ENCODE measurements at places on chromosomes 6 and 20.
A peak's percentile ranks its signal among the peaks of the same experiment; 100 is the strongest.

DNA sequence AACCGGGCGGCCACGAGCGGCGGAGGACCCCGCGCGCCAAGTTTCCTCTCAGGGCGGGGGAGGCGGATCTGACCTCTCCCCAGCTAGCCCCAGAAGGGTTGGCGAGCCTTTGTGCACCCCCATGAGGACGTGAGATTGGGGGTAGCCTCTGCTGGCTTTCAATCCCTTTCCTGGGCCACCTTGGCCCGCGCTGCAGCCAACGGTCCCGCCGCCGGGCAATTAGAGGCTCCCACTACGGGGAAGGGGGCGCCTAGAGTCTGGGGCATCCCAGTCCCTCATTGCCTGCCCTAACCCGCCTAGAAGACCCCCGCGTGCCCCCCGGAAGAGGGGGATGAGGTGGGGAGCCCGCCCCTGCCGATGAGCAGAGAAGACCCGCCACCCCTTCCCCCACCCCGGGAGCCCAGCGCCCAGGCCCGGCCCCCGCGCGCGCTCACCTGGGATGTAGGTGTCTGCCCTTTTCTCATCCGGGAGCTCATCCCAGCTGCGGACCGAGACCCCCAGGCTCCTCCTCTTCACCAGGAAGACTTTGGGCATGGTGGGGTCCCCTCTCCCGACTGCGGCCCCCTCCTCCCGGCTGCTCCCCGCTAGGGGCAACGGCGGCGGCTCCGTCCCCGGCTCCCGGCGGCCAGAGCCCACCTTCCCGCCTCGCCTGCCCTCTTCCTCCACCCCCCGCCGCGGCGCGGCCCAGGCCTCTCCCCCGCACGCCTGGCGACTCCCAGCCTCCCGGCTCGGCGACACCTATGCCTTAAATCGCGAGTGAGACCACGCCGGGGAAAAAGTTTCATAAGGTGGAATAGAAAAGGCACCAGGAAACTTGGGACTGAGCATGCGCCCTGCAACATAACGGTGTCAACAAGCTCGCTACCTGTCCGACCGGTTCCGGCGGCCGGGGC is at the start of gene OVOL2:
TSS of gene OVOL2 (minus strand) at position 816 of the 893 bp plus-strand sequence. CDS start at position 534, 282 bp downstream.
- DNase-seq = no peak

DNA sequence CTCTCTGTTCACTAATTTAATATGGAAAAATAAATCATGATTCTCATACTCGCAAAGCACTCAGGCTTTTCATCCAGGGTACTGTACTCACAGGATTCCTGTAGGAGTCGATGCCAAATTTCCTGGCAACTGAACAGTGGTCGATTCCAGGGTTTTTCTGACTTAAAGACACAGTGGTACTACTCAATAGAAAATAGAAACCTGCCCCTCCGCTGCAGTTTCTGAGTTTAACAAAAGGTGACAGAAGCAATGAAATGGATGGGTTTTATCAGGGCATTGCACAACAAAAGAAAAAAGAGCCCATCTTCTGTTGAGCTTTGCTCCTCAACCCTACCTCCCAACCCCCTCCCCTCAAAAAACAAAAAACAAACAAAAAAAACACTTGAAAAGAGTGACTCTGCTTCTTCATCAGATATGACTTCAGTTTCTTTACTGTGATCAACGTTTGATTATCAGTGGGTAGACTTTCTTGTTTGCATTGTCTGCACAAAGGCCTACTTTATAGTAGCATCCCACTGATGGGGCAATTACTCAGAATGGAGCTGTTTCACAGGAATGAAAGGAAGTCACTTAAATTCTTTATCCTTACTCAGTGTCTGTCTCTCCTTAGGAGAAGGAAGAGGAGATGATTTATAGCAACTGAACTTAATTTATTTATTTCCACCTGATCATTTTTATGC is 96.2 kb upstream of the FOXO3 start:
- no peak for DNase-seq

DNA sequence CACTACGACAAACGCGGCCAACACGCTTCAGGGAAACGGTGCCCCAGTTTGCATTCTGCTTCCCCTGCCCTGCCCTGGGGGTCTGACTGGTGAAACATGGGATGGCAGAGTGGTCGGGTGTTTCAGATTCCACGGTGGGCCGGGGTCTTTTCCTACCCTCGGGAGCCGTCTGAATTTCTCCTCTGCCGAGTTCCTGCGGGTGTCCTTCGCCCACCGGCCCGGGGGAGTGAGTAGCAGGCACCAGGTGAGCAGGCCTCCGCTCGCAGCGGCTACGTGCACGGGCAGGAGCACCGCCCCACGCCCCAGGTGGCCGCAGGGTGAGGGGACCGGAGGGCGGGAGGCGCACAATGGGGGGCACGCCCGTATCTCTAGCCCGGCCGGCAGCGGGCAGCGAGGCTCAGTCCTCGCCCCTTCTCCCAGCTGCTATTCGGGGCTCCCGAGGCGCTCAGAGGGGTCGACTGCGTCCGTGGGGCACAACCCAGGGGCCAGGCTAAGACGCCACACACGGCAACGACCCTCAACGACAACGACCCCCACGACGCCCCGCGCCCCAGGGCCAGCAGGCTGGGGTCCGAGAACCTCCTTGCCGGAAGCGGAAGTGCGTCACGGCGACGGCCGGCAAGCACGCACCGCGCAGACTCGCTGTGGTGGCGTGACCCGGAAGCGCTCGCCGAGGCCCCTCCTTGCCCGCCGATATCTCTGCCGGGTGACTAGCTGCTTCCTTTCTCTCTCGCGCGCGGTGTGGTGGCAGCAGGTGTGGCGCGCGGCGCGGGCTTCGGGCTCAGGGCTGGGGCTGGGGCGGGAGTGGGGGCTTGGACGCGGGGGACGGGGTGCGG is at the start of gene RPS21:
TSS of gene RPS21 (plus strand) at position 721 of the 836 bp plus-strand sequence. CDS start 236 bp downstream, outside the sequence.
- peak; percentile 69 for DNase-seq

- DNase-seq = no peak
Measured at GRCh38 chr6:143958839-143959399, 49.1 kb downstream of the PLAGL1 start.

GRCh38 chr6:119226089-119226488 is 123.5 kb downstream of the MAN1A1 start:
- no peak for DNase-seq

GRCh38 chr20:61874421-61875068 is 191.1 kb downstream of the TAF4 start:
- DNase-seq = no peak

GRCh38 chr6:156953127-156953478 is 175.9 kb downstream of the ARID1B start:
- DNase-seq = peak; percentile 9

- peak; percentile 6 for DNase-seq
Measured at GRCh38 chr20:37627060-37627766, 66.6 kb upstream of the CTNNBL1 start.

- DNase-seq = no peak
Measured at GRCh38 chr20:41371371-41371770, 4.8 kb upstream of the EMILIN3 start.

DNA sequence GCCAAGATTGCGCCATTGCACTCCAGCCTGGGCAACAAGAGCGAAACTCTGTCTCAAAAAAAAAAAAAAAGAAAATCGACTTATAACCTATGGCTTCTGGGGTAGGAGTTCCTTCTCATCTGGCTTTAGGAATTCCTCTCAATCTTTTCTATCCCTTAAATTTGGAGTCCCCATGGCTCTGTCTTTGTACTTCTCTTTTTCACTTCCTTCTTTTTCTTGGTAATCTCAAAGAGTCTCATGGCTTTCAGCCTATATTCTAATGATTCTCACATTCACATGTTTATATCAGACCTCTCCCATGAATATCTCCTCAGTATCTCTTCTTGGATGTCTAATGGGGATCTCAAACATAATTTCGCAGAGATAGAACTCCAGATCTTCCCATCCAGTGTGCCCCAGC is 42.8 kb upstream of the RALGAPA2 start:
- DNase-seq = no peak

- DNase-seq = no peak
Measured at GRCh38 chr6:114648847-114649246, 306.0 kb upstream of the HS3ST5 start.

DNA sequence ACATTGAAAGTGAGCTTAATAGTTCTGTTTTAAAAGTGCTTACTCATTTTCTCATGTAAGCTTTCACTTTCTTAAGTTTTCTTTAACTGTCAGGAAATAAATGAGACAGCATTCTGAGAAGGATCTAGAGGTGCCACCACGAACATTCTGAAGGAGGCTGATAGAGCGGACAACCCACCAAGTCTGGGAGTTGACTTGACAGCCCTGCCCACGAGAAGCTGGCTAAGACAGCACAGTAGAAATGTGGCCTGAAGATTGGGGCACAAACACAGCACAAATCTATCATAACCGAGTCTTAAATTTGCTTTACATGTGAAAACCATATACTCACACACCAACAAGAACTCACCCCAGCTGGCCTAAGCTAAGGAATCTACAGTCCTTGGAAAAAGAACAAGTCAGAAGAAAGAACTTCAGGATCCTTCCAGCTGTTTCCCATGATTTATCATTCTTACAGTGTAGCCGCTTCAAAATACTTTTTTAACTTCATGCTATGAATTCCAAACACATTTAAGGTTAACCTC is 144.2 kb upstream of the TNFAIP3 start:
- DNase-seq = no peak

- no peak for DNase-seq
Measured at GRCh38 chr6:30727920-30728553, 7.9 kb downstream of the TUBB start.

GRCh38 chr6:44298055-44298803 is 14.9 kb downstream of the AARS2 start:
- DNase-seq = no peak

DNA sequence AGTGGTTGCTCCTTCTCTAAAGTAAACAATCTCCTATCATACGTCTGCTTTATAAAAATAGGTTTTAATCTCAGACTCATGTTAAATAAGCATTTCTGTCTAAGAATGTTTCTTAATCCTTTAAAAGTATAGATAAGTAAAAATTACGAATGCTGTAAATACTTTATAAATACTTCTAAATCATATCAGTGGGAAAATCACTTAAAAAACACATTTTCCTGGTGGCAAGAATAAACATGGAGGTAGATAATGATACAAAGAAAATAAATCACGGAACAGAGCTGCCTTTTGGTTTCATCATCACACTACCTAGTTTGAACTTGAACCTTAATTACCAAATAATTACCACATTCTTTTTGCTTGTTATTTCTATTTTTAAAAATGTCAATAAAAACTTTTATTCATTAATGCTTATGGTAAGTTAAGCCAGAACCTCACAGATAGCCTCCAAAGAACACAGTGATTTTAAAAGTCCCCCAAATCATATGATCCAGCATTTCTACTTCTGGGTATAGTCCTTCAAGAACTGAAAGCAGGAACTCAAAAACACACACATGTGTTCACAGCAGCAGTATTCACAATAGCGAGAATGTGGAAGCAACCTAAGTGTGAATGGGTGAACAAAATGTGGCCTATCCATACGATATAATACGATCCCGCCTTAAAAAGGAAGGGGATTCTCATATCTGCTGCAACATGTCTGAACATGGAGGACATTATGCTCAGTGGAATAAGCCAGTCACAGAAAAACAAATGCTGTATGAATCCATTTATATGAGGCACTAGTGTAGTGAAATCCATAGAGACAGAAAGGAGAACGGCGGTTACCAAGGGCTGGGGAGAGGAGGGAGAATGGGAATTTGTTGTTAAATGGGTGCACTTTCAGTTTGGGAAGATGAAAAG is 72.4 kb downstream of the SLC22A23 start:
- no peak for DNase-seq

DNA sequence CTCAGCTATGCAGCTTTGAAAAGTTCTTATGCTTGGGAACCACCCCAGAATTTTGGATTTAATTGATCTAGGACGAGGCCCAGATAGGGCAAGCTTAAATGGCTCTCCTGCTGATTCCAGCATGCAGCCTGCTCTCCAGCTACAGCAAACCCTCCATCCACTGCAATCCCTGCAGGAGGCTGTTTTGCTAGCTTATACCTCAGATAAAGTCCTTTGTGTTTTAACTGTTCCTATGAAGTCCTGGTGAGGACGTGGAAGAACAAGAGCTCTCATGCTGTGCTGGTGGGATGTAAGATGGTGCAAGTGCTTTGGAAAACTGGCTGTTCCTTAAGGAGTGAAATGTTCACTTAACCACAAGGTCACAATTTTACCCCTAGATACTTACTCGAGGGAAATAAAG is 25.5 kb upstream of the NXT1 start:
- peak; percentile 46 for DNase-seq

GRCh38 chr6:11094941-11095340 is 1.3 kb downstream of the SMIM13 start:
- no peak for DNase-seq

- DNase-seq = peak; percentile 1
Measured at GRCh38 chr6:122995921-122996793, at the start of gene CLVS2. Gene CLVS2 (plus strand): TSS chr6:122996235. CDS start chr6:122997778, 1,543 bp downstream.

DNA sequence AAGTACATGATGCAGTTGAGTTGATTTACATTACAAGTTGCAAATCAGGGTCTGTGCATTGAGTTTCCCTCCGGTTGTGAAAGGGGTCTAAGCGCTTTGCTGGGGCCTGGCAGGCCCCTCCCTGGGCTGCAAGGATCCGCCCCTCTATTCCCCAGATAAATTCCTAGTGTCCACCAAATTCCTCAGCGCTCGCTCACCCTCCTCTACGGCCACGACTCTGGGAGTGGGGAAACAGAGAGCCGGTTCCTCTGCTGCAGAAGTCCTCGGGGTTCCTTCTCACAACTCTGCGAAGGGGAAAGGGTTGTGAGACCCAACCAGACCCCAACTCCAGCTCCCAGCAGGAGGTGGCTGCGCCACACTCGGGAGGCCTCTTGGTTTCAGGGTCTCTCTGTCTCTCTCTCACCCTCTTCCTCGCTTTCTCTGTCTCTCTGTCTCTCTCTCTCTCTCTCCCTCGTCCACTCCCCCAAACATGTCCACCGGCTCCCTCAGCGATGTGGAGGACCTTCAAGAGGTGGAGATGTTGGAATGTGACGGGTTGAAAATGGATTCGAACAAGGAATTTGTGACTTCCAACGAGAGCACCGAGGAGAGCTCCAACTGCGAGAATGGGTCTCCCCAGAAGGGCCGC is at the start of gene TCF21:
TSS of gene TCF21 (plus strand) at position 185 of the 628 bp plus-strand sequence. CDS start at position 470, 285 bp downstream.
- DNase-seq = no peak

GRCh38 chr20:16666272-16666671 is 63.6 kb upstream of the SNRPB2 start:
- DNase-seq = no peak

DNA sequence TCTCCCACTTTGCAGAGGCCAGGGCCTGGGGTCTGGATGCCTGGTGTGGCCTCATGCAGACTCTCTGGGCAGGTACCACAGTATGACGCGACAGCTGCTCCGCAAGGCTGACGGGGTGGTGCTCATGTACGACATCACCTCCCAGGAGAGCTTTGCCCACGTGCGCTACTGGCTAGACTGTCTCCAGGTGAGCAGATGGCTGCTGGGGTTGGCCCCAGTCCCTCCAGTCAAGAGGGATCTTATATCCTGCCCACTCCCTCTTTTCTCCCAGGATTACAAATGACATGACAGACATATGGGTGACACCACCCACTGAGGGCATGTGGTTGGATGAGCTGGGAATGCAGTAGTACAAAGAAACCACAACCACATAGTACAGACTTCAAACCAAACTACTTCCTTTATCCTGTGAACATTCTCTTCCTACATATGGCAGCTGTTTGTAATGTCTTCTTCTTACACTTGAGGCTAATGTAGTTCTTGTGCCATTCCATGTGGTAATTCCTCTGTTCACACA is 29.9 kb downstream of the RAB44 start:
- DNase-seq = no peak

DNA sequence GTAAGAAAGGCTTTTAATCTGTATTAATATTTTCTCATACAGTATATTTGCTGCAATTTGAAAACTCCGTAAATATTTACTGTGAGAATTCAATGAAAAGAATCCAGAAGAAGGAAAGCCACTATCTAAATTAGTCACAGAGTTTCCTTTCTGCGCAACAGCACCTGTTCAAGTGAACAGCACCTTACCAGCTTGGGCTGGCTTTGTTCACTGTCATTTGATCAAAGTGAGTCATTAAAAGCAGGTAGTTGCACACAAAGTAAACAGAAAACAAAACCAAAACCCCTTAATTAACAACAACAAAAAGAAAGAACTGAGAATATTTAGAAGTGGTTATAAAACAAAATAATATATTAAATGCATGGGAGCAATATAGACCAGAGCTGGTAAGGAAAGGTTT is 12.8 kb downstream of the SMLR1 start:
- no peak for DNase-seq
